NB4 (cell line): ENCODE measurements at places on chromosomes 2 and 18.

GRCh38 chr2:58521803-58522554 is 280.9 kb upstream of the FANCL start:
- no peak for DNase-seq

DNA sequence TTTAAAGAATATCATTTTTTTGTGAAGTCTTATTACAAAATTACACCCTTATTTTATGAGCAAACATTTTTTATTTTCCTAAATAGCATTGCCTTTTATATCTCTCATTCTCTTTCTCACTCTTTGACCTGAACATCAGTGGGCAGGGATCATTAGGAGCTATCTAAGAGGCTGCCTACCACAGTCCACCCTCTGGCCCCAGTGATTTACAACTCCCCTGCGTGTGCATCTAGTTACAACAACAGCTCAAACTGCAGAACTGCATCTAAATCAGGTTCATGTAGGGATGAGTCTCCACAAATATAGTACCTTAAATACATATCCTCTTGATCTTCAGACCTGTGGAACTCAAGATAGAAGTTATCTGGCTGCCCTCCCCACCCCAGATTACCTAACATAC is 172.4 kb upstream of the CXCR4 start:
- no peak for DNase-seq

DNA sequence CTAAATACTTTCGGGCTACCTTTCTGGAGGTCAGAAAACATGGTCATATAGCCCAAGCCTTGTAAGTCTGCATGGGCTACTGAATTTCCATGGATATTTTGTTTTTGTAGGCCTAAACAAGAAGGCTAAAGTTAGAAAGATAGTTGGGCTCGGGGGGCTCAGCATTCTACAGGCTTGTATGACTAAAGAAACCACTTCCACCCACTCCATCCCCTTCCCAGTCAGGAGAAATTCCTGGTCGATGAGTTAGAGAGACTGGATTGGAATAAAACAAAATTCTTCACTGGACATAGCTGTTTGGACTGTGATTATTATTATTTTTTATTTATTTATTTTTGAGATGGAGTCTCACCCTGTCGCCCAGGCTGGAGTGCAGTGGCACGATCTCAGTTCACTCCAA is 539.4 kb upstream of the TNP1 start:
- no peak for DNase-seq

DNA sequence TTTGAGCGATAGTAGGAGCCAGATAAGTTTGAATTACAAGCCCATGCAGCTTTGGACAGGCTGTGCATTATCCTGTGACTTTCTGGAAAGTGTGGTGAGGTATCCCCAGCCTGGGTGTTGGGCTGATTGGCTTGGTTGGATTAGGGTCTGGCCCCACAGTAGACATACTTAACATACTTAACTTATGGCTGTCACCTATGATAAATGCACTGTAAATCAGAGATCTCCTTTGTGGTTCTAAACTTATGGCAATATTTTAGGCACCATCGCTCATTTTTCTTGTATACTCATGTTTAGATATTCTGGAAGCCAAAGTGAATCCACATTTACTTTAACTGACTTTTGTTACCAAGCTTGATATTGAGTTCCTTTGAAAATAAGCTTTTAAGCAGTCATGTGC is 54.8 kb downstream of the SPTBN1 start:
- DNase-seq = no peak

GRCh38 chr2:12766421-12766879 is 49.7 kb downstream of the TRIB2 start:
- no peak for DNase-seq

DNA sequence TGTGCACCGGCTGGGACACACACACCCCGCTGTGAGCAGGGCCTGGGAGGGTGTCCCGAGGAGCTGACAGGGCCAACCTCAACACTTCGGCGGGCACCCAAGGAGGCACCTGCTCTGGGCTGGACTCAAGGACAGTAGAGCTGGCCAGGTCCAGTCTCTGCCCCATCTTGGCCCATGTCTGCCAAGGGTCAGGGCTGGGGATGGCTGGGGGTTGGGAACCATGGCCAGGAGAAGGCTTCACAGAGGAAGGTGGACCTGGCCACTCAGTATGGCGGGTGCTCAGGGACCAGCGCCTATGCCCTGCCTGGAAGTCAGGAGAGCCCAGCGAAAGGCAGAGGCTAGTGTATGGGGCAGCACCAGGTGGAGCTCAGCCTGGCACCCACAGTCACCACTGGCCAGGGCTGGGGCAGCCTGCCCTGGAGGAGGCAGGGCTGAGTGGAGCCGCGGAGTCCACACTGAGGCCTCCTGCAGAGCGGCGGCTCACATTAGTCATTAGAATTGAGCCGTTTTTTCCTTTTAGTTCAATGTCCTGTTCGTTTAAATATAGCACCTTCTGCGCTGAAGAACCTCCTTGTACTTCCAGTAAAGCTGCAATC is 4.2 kb downstream of the ERFE start:
- DNase-seq = no peak
